NCI-H146 (cell line): ENCODE measurements at places on chromosomes 5 and 9.

DNA sequence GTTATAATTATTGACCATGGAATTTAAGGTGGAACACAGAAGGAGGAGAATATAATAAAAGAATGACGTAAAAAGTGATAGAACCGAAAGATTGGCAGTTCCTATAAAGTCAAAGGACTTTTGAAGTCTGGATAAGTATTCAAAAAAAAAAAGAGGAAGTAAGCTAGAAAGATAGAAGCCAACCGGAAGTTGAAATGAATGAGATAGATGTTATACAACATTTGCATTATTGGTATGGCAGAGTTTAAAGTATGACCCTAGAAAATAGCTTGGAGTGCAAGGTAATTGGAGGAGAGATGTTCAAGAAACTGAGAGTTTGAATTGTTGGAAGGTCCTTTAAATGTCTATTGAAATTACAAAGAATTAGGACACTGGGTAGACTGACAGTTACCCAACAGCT, 293.6 kb downstream of the FER start:
- no peak for DNase-seq

DNA sequence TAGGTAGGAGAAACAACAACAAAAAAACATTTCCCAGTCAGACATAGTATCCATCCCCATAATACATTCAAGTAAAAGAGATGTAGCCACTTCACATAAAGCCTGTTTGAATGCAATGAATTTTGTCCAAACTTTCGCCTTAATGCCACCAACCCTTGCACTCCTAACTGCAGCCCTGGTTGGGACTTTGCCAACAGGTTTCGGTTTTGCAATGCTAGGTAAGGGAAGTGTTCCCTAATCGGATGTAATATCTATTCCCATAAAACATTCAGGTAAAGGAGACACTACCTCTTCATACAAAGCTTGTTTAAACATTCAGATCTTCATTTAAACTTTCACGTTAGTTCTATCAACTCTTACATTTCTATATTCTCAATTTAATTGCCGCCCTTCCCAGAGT, 336.1 kb downstream of the DRD1 start:
- no peak for DNase-seq

DNA sequence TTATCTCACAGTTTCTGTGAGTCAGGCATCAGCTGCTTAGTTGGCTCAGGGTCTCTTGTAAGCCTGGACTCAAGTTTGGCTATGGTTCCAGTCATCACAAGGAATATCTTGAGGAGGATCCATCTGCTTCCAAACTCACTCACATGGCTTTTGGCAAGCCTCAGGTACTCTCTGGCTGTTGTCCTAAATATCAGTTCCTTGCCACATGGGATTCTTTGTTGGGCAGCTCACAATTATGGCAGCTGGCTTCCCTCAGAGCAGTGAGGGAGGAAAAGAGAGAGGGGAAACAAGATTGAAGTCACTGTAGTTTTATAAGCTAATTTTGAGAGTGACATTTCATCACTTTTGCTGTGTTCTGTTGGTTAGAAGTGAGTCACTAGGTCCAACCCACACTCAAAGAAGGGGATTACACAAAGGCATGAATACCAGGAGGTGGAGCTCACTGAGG, 144.5 kb downstream of the GCNT1 start:
- no peak for DNase-seq

DNA sequence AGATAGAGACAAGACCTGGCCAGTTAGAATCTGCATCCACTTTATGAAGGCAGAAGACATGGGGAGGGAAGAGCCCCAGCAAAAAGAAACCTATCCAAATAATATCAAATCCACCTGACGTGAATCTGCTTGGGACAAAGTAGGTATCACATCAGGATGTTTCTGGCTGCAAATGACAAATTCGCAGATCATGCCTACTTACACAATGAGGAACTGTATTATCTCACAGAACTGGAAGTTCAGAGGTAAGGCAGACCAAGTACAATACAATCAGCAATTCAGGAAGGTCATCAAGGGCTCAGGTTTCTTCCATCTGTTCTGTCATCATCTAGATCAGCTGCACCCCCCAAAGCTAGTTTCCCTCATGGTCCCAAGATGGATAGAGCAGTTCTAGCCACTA, 13.2 kb upstream of the NR4A3 start:
- no peak for DNase-seq

- DNase-seq, result no peak
These were observed 144.9 kb upstream of the POU5F2 start for GRCh38 chr5:93886098-93886806.

DNA sequence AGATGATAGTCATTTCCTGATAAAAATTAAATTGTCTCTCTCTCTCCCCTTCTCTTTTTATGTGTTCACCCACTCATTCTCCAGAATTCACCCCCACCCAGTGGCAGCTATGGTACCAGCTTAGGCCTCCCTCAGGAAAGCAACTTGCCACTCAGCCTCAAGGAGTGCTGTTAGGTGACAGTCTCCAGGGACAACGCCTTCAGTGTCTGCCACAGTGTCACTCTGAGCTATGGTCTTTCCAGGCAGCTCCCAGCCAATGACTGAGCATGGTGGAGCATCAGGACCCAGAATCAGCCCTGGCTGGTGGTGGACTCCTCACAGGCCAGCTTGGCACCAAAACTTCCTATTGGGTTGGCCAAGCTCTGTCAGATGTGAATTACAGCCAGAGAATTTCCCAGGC, 140.9 kb upstream of the PIK3R1 start:
- DNase-seq, result peak; percentile 53

- DNase-seq, result no peak
These were observed 17.8 kb downstream of the PHF2 start for GRCh38 chr9:93594041-93594756.

- DNase-seq, result no peak
These were observed 22.2 kb downstream of the AHRR start for GRCh38 chr5:343461-344401.

- no peak for DNase-seq
These were observed 391.9 kb downstream of the ARRDC3 start for GRCh38 chr5:90991201-90991600.

DNA sequence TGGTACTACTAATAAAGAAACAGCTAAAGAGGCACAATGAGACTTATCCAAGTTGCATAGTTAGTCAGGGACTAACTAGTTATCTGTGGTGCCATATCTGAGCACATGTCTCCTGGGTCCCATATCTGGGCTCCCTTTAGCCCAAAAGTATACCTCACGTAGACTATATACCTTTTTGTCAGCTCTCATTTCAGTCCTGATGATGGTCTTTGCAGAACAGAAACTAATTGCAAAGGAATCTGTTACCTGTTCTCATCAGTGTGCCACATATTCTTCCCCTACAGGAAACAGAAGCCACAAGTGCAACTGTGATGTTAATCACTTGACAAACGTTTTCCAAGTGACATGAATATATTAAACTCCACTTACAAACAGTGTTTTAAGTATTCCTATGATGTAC, 395.2 kb downstream of the KIAA0825 start:
- no peak for DNase-seq

- peak; percentile 42 for DNase-seq
These were observed 45.3 kb downstream of the RAPGEF6 start for GRCh38 chr5:131589510-131590348.

DNA sequence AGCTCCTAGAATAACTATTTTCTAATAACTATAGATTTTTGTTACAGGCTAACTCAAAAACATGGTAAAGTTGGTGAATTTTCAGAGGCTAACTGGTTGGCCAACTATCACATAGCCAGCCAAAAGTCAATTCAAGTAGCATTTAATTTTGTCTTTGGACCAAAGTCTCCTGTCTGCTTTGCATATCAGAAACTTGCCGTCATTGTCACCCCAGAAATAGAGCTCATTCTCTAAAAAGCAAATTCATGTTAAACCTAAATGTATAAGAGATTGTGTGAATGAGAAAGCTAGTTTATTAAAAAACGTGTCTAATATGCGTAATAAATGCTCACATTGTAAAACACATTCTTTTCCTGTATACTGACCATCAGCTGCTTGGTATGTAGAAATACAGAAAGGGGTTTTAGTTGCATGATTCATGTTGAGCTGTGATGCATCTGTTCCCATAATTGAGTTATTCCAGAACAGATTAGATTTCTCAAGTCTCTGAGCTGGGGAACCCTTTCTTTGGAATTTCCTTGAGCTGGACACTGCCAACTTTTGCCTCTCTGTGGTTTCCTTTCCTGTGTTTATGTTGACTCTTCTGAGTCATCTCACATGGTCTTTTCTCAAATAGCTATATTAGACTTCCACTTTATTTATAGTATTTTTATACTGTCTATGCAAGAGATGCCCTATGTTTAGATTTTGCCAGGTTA, 7.3 kb downstream of the SRFBP1 start:
- DNase-seq, result no peak

GRCh38 chr5:121962958-121963357, 1.2 kb downstream of the SRFBP1 start:
- no peak for DNase-seq

GRCh38 chr9:35000535-35001284, 11.2 kb downstream of the DNAJB5 start:
- no peak for DNase-seq

DNA sequence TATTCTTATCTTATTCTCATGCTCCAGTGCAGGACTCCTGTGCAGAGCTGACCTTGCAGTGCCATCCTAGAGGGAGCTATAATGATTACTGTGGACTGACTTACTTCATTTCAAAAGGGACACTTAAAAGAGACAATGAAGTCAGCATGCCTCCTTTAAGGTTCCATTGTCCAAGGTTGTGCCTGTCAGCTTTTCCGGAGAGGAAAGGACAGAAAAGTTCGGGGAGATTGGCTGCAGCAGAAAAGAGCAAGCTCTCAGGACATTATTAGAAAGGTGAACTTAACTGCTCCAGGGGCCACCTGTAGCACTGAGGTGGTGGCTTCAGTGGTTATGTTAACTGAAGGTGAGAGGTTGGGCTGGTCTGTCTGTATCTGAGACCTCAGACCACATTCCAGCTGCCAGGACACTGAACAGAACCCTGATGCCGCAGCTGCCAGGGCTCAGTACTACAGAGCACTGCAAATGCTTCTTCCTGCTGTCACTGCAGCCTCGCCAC, 112.9 kb downstream of the ST8SIA4 start:
- DNase-seq, result no peak

DNA sequence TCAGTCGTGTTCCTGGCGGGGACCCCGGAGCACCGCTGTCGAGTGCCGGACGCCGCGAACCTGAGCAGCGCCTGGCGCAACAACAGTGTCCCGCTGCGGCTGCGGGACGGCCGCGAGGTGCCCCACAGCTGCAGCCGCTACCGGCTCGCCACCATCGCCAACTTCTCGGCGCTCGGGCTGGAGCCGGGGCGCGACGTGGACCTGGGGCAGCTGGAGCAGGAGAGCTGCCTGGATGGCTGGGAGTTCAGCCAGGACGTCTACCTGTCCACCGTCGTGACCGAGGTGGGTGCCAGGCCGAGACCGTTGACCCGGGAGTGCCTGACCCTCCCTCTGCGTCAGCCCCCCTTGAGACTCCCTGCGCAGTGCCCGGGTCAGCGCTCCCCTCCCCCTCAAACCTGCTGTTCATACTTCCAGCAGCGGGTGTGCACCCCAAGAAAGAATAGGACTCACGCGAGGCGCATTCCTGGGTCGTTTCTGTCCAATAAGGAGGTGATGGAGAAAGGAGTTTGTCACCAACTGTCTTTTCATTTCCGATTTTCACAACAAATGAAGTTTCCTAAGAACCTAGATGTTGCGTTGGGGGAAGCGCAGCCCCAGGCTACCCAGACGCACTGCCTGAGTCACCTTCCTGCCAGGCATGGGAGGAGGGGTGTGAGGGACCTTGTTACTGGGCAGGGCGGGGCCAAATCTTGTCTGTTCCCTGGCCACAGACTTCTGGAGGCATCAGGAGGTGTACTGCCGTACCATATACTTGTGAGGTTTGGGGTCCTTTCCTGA, 722 bp downstream of the SLC22A4 start:
- DNase-seq, result no peak

DNA sequence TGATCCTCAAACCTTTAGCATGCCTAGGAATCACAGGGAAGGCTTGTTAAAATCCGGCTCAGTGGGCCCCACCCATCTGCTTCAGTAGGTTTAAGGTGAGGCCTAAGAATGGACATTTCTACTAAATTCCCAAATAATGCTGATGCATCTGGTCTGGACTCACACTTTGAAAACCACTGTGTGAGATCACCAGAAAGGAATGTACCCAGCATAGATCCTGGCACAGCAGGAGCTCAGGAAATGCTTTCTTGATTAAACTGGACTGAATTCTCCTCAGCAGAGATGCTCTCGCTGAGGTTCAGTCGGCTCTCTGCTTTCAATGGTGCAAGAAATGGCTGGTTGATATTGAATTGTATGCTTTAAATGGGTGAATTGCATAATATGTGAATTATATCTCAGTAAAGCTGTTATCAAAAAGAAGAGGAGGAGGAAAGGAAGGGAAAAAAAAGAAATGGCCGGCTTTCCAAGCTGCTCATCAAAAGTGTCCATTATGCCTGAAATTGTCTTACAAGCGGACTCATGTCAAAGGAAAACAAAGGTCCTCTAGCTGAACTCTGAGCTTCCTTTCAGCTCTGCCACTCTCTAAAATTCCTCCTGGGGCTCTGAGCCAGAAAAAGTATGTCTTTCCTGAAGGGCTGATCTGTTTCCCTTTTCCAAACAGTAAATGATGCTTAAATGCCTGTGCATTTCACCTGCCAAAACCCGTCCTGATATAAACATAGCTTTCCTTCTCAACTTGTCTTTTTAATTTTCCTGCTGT, 77.6 kb upstream of the SAP30L start:
- peak; percentile 38 for DNase-seq

DNA sequence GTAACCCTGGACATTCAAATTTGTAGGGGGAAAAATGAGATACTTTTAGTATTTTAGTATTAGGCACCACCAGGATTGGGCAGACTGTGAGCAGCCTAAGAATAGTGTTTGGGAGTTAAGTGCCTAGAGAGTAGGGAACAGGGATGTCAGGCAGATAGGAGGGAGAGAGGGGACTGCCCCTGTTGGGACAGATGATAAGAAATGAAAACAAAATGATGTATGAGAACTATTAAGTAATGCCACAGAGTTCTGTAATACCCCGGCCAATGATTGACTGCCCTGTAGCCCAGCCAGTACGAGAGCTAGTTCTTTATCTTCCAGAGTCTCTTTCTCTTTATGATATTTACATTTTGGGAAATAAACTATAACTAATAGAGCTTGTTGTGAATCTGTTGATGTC, 24.4 kb downstream of the ARHGAP26 start:
- DNase-seq, result no peak

GRCh38 chr5:56525113-56525512, 290.2 kb upstream of the MAP3K1 start:
- DNase-seq, result no peak

GRCh38 chr5:150561192-150561512, 53.2 kb downstream of the NDST1 start:
- no peak for DNase-seq
